Inflammatory macrophage treated with lipopolysaccharide for 1 hour (primary cell): ENCODE measurements at places on chromosomes 12 and 14.
A peak's percentile ranks its signal among the peaks of the same experiment; 100 is the strongest.

DNA sequence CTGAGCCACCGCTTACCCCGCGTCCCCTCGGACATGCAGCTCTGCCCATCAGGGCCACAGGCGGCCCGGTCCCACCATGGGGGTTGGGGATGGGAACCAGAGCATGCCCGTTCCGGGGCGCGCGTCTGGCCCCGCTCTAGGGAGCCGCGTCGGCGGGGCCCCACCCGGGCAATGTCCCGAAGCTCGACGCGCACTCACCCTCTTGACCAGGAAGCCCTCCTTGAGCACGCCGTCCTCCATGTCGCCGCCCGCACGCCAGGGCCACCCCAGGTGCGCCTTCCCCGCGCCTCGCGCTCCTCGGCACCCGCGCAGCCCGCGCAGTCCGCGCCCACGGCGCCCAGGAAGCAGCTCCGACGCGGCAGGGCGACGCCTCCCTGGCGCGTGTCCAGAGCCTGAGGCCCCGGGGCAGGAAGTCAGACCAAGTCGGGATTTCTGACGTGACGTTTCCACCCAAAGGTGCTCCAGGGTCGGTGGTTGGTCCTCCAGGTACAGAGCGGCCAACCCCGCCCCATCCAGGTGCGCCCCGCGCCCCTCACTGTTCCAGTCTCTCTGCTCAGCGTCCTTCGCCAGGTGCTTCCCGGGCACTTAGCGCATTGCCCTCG, at the start of gene PLEK2:
TSS of gene PLEK2 (minus strand) at position 346 of the 602 bp plus-strand sequence. CDS start at position 240, 106 bp downstream.
- peak; percentile 40 for DNase-seq

- DNase-seq, result no peak
Measured at GRCh38 chr12:51407604-51408003, 16.4 kb upstream of the GALNT6 start.

- no peak for DNase-seq
Measured at GRCh38 chr12:89217472-89217871, 134.8 kb downstream of the DUSP6 start.

GRCh38 chr12:50574601-50575348, 70.0 kb downstream of the DIP2B start:
- no peak for DNase-seq

- DNase-seq, result peak; percentile 70
Measured at GRCh38 chr12:19482551-19483109, 43.3 kb downstream of the AEBP2 start.

- no peak for DNase-seq
Measured at GRCh38 chr14:98278800-98279199, 993.2 kb downstream of the BCL11B start.

DNA sequence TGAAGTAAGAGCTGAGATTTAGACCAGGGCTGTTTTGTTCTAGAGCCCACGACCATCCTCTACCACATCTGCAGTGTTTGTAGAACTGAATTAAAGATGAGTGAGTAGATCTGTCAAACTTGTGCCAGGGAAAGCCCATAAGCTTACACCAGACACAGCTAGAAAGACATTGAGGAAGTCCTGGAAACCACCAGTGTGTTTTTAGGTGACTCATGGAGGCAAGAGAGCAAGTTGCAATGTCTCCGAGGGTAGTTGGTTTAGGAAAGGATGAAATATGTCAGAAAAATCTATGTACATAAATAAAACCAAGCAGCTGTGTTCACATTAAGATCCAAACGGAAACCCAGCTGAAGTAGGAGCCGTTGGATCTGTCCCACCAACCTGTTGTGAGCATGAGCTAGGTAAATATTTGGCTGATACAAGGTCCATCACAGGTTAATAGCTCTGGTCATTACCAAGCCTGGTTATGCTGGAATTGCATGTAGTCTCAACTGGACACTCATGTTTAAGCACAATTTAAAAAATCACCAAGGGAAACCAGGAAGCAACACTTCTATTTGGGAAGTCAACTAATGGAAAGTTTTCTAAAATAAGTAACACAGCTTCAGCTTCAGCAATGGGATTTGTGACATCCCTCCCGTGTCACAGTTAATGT, 49.9 kb upstream of the PLEKHG3 start:
- peak; percentile 90 for DNase-seq

- no peak for DNase-seq
Measured at GRCh38 chr12:52225752-52226151, 7.3 kb upstream of the KRT7 start.

DNA sequence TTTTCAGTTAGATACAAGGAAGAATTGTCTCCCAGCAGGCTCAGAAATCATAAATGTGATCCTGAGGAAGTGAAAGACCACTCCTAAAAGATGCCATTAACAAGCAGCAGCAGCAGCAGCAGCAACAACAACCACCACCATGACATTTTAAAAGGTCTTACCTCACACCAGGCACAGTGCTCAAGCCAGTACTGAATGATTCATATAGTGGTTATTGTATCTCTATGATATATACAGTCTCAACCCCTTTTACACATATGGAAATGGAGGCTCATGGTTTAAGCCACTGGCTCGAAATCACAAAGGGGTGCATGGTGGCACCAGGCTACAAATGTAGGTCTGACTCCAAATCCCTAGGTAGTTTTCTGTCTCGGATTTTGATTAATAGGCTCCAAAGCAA, 126.9 kb downstream of the KTN1 start:
- no peak for DNase-seq

DNA sequence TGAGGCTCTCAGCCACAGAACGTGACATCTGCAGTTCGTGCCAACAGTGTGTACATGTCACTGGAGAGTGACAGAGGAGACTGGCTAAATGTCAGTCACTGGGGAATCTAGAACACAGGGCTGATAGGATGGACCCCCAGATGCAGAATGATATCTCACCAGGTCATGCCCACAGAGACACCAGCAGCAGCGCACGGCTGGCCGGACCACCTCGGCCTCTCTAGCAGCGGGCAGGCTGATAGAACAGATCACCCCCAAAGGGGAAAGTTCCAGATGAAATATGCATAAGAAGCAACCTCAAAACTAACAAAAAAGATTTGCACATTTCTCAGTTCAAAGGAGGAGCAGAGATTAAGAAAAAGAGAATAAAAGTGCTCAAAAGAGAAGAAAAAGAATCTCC, 266.5 kb downstream of the SEC23A start:
- no peak for DNase-seq

DNA sequence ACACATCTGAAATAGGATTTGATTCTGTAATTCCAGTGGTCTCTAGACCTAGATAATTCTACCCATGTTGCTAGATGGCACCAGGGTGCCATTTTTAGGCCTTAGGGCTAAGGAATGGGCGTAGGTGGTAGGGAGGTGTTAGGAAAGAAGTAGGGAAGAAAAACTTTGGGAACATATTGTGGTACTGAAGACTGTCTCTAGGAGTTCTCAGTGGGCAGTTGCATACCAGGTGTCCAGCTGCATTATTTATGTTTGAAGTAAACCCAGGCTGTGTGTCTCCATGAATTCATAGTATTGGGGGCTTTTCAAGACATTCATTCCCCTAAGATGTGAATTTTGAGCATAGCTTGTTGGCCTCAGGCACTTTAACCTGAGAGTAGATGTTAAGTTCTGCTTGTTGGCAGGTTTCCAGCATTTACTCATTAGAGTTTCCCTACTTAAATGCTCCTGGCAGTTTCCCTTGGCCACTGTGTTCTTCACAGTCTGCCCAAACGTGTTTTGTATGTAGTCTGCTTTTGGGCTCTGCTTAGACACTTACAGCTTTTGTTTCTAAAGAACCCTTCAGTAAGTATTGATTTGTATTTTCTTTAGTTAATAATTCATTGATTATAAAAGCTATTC, 31.5 kb upstream of the CCT2 start:
- DNase-seq, result no peak

- DNase-seq, result no peak
Measured at GRCh38 chr12:66312189-66312588, 9.9 kb downstream of the HELB start.

DNA sequence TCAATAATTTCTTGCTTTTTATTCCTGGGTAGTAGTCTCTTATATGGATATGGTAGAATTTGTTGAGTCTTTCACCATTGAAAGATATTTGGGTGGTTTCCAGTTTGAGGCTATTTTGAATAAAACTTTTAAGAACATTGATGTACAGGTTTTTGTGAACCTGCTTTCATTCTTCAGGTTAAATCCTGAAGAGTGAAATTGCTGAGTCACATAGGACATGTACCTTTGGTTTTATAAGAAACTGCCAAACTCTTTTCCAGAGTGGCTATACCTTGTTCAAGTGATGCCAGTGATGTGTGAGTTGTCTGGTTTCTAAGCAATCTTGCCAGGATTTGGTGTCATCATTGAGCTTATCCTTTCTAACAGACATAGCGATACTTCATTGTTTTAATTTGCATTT, 184.6 kb upstream of the PZP start:
- DNase-seq, result no peak

DNA sequence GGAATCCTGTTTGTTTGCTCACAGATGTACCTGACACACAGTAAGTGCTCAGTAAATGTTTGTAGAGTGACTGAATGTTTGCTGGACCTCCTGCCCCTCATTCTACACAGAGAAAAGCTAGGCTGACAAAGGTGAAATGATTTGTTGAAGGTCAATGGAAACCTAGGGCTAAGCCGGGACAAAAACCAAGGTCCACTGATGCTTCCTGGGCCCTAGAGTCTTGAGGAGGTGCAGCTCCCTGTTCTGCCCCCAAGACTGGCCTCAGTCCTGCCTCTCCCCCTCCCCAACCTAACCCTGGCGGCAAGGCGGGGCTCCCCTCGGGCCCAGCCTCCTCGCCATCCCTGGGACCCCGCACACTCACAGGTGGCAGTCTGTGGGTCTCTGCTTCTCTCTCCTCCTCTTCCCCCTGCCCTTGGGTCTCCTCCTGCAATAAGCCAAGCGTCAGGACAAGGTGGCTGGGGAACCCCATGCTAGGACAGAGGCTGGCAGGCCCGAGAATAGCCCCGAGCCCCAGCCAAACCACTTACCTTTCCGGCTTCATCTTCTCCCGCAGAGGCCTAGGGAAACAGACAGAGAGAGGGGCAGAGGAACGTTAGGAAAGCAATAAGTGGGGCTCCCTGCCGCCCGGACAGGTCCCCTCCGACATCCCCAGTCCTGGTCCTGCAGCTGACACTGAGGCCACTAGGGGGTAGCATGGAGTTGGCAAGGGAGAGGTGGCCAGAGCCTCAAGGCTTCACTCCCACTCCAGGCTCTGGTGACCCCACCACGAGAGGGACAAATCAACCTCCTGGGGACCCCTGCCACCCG, 9.3 kb downstream of the PGF start:
- peak; percentile 93 for DNase-seq

GRCh38 chr12:130967636-130968035, 13.9 kb downstream of the ADGRD1 start:
- no peak for DNase-seq

- DNase-seq, result no peak
Measured at GRCh38 chr14:28879573-28879996, 113.0 kb downstream of the FOXG1 start.

DNA sequence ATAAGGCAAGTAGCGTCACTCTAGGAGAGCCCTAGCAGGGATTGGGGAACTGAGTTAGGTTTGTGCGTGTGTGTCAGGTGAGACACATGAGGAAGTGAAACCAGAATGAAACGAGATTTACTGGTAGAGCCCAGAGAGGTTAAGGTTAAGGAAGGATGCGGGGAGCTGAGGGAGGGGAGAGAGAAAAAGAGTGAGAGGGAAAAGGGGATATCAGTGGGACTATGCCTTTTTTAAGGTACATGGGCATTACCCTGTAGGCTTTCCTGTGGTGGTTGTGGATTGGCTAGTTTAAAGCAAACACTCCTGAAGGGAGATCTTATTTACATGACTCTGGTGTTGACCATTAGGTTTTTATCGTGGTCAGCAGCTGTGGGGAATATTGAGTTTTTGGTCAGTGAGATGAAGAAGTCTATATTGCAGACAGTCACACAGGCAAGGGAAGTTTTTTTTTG, 13.9 kb downstream of the ZDHHC17 start:
- peak; percentile 20 for DNase-seq

- DNase-seq, result no peak
Measured at GRCh38 chr12:91496337-91496736, 313.7 kb upstream of the DCN start.

GRCh38 chr12:111767362-111768158, 827 bp downstream of the ALDH2 start:
- DNase-seq, result no peak

DNA sequence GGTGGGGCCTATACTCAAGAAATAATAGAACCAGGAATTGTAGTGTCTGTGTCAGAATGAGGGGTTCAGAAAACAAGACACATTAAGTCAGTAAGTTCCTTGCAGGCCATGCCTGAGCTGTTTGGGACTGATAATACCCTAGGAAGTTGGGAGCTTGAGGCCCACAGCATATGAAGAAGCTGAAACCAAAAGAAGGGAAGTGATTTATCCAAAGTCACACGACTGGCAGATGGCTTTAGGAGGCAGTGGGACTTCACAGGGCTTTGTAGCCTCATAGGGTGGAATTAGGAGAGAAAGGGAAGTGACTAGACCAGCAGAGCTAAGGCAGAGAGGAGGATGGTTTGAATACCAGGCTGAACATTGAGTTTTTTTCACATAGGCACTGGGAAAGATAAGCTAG, 56.6 kb upstream of the SRSF5 start:
- peak; percentile 81 for DNase-seq

DNA sequence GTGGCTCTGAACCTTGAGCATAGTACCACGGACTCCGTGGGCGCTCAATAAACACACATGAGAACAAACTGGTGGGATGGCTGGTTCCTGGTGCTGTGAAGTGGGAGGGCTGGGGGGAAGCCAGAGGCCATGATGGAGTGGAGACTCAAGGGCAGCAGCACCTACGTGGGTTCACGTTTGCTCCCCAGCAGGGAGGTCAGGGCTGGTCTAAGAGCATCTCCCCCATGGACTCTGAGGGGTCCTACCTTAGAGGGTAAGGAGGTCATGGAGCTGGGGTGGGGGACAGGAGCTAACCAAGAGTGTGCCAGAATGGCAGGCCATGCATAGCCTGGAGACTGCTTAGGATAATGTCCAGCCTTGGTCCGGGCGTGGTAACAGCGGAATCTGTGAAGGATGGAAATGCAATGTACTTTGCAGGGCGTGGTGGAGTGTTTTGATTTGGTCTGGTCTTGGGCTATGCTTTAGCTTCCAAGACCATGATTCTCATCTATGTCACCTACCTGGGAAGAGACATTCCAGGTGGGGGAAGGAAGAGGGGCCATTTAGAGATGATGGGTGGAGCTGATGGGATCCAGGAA, 103.0 kb downstream of the PRMT8 start:
- DNase-seq, result no peak
